Kidney capillary endothelial cell (primary cell): ENCODE measurements at places on chromosomes 1 and 21.

DNA sequence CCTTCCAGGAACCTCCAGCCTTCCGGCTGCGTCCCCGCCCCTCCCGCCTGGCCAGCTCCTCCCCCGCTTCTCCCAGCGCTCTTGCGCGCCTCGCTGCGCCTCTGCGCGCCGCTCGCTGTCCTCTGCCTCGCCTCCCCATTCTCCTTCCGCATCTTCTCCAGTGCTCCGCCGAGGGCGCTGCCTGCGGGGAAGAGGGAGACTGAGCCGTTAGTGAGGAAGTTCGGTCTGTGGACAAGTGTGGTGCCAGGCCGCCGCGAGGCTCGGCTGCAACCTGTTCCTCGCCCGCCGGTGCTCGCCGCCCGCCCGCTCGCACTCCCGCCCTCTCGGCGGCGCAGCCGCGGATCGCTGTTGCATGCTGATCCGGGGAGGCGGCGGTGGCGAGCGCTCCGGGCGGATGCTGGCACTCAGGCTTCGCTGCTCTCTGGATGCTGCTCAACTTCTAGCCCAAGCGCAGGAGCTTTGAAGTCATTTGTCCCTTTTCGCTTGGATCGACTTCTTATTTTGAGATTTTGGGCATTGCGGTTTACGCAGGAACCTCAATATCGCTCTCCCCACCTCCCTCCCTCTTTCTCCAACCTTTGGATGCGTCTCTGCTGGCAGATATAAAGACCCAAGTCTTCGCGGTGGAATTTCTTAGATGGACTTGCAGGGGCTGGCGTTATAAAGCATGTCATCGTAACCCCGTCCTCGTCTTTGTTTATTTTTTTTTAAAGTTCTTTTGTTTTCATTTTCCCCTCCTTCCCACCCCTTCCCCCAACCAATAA, 614 bp upstream of the CACNA1E start:
- peak; percentile 5 for DNase-seq

DNA sequence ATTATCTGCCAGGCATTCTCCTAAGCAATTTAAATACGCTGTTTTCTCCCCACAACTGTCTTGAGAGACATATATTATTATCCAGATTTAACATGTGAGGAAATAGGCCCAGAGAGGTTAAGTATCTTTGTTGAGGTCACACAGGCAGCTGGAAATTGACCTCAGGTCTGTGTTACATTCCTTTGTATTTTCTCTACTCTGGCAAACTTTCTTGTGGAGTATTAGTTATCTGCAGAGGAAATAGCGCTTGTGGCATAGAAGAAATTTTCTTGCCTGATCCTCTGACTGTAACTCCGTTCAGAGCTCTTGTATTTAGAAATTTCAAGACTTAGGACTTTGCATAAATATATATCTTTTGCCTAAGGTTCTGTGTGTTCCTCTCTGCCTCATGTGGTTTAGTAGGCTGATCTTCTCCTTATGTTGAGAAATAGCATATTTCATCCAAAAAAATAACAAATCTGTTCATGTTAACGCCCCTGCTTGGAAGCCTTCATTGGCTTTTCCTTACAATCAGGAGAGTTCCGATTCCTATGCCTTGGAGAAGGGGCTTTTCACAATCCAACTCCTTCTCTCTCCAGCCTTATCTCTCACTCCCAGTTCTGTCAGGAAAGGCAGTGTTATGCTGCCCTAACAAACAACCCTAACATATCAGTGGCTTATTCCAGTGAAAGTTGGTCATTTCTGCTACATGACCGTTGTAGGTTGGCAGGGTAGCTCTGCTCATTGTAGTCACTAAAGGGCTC, 2.5 kb upstream of the JUN start:
- no peak for DNase-seq

DNA sequence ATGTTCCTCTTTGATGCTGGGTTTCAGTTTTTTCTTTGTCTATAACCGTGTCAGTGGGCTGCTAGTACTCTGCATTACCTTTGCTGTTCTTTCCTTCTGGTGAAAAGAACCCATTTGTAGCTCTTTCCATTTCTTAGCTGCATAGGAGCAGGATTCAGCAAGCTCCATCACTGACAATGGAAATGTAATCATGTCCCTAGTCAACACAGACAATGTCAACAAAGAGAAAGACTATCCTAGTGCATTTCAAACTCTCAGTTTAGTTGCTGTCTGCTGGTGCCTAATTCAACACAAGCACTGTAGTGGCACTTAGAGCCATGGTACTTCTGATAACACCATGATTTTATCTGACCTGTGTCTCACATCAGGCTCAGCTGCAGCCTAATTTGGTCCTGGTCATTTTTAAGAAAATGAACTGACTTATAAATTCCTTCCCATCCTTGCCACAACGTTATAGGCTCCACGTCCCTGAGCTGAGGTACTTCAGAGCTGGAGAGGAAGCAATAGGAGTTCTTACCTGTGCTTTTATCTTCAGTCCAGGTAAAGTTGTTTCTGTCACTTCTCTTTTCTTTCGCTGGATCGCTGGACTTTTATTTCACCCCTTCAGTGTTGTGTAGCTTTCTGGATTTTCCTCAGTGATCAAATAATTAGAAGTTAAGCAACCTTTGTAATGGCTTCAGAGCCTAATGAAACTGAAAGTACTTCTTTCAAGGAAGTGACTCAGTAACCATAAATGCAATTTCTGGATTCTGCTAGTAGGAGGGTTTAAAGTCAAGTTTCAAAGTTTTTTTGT, at the start of gene GBP3:
Gene GBP3, minus strand, starts transcription at position 700 of the 793 bp plus-strand sequence. CDS start 2,145 bp downstream, outside the sequence.
- peak; percentile 72 for DNase-seq

GRCh38 chr1:27557596-27558340, 46.2 kb downstream of the AHDC1 start:
- no peak for DNase-seq

DNA sequence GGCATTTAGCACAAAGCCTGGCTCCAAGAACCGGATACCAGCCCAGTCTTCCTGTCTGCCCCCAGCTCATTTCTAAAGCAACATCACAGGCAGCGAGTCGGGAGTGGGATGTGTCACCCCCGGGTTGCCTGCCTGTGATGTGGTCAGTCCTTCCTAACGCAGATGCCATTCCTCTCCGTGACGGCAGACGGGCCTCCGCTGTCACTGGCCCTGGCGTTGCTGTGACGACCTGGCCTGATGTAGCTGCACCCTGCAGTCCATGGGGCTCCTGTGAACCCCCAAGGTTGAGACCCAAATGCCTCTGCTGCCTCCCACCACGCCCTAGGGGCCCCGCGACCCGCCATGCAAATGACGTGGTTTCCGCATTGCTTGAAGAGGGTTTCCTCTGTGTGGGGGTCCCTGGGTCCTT, 12.3 kb downstream of the TNFRSF1B start:
- peak; percentile 95 for DNase-seq

DNA sequence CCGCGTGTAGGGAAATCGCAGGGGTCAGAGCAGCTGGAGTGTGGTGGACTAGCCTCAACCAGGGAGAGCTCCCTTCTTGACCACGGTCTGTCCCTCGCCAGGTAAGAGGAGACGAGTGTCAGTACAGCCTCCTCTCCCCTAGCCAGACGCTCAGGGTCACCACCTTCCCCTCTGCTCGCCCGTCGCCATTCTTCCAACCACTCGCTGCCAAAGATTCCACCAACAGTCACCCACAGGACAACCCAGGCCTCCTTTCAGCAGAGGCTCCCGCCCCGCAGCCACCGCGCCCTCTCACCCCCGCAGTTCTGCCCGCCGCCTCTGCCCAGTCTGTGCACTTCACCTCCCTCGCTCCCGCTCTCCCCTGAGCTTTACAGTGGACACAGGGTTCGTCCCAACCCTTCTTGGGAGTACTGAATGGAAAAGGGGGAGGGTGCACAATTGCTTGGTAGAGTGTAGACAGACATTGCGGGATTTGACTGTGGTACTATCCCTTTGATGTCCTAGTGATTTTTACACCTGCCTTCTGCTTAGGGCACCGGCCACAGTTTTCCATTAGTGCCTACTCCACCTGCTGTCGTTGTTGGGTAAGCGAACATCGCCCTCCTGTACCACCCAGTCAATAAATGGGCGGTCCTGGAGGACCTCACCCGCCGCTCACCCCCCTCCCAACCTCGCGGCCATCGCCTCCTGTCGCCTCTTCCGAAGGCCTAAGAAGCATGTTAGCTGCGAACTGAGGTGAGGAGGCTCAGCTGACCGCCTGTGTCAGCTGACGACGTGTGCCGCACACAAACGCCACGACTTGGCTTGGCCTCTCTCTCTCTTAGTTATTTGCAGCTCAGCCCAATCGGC, 9.2 kb upstream of the NBPF11 start:
- no peak for DNase-seq

DNA sequence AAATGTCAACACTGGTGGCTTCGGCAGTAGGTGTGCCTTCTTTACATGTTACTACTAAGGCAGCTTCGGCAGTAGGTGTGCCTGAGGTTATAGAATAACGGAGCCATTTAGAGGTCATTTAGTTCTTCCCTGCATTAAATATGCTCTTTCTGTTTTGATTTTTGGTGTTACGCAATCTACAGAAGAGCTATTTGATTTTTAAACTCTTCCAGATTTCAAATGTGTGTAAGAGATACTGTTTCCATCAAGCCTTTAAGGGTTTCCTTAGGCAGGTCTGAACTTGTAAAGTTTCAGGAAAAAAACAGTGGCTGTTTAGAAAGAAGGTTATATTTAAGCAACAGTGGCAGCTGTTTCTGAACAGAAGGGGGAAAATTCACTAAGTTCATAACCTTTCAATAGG, 54.8 kb downstream of the PIK3R3 start:
- no peak for DNase-seq

- DNase-seq: no peak
Observed at GRCh38 chr1:53346814-53347176, 18.9 kb upstream of the LRP8 start.

- no peak for DNase-seq
Observed at GRCh38 chr21:33355996-33356395, 31.2 kb downstream of the IFNAR1 start.

DNA sequence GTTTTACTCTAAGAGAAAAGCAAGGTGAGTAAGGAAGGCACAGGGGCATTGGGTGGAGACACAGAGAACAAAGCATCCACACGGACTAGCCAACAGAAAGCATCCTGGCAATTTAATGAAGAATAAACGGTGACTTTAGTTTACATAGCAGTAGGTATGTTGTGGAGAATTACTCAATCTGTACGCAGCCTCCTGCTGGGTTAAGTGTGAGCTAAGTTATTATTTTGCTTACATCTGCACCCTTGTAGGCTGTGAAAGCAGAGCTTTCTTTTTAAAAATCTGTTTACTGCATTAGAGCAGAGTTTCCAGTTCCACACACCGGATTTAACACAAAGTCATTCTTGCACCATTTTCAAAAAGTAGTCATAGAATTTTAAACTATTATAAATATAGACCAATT, 144.5 kb downstream of the AKT3 start:
- no peak for DNase-seq

DNA sequence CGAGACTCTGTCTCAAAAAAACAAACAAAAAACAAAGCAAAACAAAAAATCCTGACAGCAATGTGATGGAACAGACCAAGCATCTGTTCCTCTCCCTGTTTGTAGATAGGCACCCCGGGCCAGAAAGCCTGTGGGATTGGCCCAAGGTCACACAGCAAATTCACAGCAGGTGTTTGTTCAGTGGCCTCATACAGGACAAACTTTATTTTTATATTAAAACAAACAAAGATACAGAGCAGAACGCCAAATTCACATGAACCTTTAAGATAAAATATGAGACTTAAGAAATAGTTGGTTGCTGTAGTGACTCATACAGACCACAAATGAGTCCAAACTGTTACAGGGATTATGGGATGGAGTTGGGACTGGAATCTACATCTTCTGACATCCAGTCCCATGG, 2.3 kb upstream of the CELA2A start:
- no peak for DNase-seq

DNA sequence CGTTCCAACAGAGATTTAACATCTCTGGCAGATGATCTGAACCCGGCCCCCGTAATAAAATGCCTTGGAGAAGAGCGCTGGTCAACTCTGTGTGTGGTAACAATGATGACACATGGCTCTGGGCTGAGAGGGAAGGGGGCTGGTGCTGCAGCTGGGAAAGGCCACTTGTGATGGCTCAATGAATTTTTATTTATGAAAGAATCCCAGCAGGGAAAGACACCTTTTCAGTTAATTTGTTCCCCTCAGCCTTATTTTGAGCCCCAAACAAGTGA, 59.4 kb downstream of the SYT6 start:
- DNase-seq: no peak

DNA sequence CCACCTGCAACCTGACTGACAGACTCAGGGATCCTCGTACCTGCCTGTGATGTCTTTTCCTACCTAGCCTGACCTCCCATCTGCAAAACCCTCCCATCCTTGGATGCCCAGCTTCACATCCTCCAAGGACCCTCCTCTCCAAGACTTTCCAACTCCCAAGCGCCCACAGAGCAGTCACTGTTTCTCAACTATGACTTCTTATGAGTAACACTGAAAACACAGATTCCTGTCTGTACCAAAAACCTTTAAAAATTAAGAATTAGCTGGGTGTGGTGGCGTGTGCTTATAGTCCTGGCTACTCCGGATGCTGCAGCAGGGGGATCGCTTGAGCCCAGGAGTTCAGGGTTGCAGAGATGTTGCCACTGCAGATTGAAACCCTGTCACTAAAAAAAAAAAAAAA, 181.9 kb downstream of the PSMG1 start:
- no peak for DNase-seq

DNA sequence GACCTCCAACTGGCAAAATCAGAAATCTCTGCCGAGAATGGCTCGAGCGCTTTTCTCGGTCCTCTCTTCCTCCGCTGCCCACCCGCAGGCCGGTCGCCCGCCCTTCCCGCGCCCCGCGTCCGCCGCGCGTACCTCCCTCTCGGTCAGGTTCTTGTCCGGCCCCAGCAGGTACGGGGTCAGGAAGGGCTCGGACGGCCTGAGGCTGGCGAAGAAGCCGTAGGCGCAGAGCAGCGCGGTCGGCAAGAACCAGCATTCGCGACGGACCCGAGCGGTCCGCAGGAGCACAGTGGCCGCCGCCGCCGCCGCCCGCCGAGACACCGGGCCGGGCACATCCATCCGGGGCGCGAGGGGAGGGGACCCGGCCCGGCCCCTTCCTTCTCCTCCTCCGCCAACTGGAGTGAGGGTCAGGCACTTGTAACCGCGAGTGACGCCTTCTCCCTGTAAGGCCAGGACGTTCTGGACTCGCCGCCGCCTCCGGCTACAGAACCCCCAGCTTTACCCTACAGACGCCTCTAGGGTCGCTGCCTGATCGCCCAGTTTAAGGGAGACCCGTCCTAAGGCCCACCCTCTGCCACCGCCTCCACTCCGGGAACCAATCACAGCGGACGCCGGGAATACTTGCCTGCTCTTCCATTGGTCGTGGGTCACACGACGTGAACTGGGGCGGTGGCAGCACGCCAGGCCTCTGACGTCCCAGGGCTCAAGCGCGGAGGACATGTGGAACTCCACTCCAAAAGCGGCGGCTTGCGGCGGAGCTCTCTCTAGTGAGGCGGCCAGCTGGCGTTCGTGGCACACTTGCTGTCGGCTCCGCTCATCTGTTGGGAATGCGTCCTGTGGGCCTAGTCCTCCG, at the start of gene SLC19A2:
Gene SLC19A2, minus strand, starts transcription at position 514 of the 850 bp plus-strand sequence. Its CDS starts 178 bp downstream, at position 336.
- peak; percentile 97 for DNase-seq

- DNase-seq: no peak
Observed at GRCh38 chr1:21865609-21865942, 53.5 kb downstream of the LDLRAD2 start.

GRCh38 chr1:109863667-109864046, 47.0 kb upstream of the CSF1 start:
- no peak for DNase-seq
